GM12865 (cell line): ENCODE measurements at places on chromosomes 16 and 17.

- DNase-seq, result peak; percentile 68
Measured at GRCh38 chr16:11799509-11800381, 2.7 kb upstream of the ZC3H7A start.

DNA sequence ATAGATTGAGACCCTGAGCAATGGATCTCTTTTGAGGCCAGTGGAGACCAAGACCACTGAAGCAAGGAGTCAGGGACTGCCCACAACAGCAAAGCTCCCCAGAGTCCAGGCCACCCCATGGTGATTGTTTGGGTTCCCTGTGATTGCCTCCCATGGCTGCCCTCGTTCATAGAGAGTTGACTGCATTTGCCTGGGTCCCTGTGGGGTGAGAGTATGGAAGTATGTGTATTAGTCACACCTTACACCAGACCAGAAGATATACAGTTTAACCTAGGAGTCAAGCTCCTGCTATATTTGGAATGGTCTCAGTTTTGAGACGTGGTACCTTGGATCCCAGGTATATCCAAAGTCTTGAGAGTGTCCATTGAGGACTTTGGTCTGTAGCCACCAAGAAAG is 20.2 kb downstream of the HLF start:
- DNase-seq, result no peak

- no peak for DNase-seq
Measured at GRCh38 chr17:56489980-56490379, 103.5 kb upstream of the NOG start.

DNA sequence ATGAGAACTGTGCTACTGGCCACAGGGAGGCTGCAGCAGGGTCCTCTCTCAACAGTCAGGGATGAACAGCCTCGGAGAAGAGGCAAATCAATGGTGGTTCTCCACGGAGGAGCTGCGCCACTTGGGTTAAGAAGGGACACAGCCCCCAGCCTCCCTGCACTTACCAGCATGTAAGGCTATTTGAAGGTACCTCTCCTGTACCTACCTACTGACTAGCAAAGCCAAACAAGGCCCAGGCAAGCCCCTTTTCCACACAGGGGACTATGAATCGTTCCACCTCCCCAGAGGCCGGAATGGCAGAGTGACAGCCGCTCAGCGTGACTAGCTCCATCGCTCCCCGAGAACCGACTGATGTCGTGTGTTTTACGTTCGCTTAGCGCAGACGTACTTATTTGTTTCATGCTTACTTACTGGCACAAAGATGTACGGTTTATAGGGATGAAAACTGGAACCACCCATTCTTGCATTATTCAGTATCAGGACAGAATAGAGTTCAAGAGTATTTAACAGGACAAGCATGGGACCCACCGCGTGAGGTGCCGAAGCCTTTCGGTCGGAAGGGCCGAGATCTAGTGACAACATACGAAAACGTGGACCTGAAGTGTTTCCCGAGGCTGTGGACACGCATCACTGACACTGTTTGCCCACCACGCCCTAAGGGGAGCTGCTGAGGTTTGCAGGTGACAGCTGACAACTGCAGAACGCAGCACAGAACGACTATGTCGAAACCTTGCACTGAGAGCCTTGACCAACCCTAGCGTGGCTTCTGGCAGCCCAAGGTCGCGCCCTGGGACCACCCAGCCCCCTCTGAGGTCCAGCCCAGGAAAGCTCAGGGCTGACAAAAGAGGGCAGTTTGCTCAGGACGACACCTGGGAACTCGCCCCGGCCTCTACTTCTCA is 1.0 kb downstream of the TEPSIN start:
- no peak for DNase-seq

GRCh38 chr16:15523092-15523541 is 88.7 kb downstream of the BMERB1 start:
- DNase-seq, result peak; percentile 30

- no peak for DNase-seq
Measured at GRCh38 chr17:50841277-50841948, 6.0 kb downstream of the WFIKKN2 start.

DNA sequence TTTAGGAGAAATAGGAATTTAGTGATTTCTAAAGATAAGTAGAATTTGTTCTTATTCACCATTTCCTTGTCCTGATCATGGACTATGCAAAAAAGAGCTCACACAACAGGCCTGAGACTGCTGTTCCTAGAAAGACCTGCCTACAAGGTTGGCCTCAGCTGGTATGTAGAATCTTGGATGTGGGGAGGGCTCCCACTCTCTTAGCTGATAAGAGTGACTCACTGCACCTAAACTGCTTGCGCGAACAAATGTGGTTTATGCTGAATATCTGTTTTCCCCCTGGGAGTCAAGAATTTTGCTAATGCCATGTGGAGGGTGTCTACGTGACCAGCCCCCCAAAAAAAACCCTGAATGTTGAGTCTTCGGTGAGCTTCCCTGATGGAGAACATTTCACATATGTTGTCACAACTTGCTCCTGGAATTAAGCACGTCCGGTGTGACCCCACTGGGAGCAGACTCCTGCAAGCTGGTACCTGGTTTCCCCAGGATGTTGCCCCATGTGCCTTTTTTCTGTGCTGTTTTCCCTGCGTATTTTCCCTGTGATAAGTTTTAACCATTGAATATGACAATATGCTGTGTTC is 68.8 kb upstream of the HSBP1 start:
- no peak for DNase-seq

DNA sequence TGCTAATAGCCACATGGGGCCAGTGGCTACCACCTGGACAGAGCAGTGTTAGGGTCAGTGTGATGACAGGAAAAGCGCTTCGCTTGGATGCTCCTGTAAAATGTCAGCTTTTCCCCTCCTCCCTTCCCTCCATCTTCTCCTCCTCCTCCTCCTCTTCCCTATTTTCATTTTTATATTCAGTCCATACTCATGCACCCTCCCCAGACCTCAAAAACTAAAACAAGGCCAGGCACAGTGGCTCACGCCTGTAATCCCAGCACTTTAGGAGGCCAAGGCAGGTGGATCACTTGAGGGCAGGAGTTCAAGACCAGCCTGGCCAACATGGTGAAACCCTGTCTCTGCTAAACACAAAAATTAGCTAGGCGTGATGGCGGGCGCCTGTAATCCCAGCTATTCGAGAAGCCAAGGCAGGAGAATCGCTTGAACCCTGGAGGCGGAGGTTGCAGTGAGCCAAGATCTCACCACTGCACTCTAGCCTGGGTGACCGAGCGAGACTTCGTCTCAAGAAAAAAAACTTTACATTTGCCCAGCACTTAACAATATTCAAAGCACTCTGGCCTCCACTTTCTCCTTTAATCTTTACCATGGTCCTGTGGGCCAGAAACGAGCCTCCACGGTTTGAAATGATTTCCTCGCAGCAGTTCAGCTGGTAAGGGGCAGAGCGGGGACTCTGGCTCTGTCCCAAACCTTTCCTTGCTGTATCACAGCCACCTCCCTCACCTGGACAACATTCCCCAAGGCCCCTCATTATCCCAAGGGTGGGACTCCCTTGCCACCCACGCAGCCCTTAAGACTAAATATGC is 21.8 kb downstream of the ANKRD40 start:
- no peak for DNase-seq

DNA sequence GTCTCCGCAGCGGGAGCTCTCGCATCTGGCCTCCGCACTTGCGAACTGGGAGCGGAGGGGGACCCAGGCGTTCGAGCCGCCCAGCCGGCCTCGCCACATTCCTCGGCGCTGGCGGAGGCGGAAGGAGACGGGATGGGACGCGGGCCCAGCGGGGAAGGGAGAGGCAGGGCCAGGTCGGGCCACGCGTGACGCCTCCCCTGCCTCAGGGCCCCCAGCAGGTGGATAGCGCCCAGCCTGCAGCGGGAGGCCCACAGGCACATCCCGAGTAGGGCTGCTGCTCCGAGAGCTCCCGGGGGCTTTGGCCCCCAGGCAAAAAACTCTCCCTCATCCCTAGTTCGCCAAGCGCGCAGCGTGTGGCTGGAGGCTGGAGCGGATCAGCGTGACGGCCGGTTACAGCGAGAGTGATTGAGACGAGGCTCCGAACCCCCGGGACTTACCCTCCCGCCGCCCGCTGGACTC is 800 bp downstream of the PLEKHH3 start:
- peak; percentile 32 for DNase-seq

DNA sequence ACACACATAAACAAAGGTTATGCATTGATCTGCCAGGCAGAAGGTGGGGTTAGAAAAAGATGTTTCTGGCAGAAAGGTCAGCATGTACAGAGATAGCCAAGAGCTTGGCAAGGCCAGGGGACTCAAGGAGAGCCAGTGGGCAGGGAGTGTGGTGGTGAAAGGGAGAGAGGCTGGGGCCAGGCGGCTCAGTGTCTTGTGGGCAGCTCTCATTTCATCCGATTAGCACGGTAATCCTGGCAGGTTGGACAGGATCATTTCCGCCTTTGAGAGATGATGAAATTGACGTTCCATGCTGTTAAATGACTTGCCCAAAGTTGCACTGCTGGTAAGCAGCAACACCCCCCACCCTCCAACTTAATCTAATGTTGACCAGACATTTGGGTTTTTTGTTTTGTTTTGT is 3.6 kb downstream of the CHD9 start:
- DNase-seq, result no peak

- no peak for DNase-seq
Measured at GRCh38 chr17:27741361-27741861, 58.9 kb downstream of the NOS2 start.

- no peak for DNase-seq
Measured at GRCh38 chr16:25135254-25135878, 23.8 kb downstream of the LCMT1 start.

- peak; percentile 83 for DNase-seq
Measured at GRCh38 chr17:57999496-58000017, 7.5 kb downstream of the SRSF1 start.

DNA sequence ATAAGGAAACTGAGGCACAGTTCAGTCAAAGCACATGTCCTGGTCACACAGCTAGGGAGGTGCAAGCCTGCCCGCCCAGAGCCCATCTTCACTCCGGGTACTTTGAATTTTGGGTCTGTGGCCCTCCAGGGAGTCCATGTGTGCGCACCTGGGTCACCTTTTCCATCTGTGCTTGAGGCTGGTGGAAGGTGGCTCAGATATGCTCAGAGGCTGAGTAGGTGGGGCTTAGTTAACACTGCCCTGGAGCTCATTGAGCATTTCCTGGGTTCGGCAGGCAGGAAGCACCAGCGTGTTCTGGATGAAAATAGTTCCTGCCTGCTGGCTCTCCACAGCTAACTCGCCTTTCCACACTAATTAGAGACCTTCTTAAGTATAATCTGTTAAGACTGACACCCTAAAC is 19.2 kb downstream of the FAM234A start:
- DNase-seq, result no peak

GRCh38 chr16:12539185-12539929 is 264.3 kb downstream of the CPPED1 start:
- peak; percentile 93 for DNase-seq

GRCh38 chr16:22634954-22635353 is 124.3 kb downstream of the NPIPB5 start:
- no peak for DNase-seq

- no peak for DNase-seq
Measured at GRCh38 chr16:1561266-1561665, 27.8 kb downstream of the TMEM204 start.

GRCh38 chr16:85544668-85545067 is 68.5 kb upstream of the GSE1 start:
- no peak for DNase-seq

DNA sequence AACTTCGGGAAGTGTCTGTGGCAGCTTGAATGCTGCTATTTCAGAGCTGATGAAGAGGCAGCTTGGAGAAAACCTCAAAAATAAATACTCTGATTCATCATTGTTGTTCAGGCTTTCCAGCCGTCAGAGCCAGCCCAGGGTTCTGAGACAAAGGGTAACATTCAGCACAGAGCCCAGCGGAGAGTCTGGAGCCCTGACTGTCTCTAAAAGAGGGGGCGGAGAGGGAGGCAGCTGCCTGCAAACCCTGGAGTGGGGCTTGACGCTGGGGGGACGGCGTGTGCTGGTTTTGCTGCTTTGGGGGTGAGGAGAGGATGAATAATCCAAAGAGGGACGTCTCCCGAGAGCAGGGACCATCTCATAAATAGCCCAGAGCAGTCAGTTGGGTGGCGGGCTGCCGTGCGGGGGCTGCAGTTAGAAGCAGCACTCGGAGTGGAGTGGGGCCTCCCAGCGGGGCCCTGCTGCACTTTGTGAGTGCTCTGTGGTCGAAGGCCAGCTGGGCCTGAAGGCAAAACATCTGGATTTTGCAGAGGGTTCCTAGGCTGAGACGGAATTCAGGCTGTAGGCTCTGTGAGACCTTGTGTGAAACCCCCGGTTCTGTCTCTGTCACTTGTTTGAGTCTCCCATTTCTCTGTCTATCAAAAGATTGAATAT is 237.8 kb downstream of the PRKCA start:
- no peak for DNase-seq

- peak; percentile 50 for DNase-seq
Measured at GRCh38 chr16:70746708-70747424, 54.1 kb downstream of the VAC14 start.

GRCh38 chr16:67421030-67421429 is 4.8 kb upstream of the ZDHHC1 start:
- no peak for DNase-seq

DNA sequence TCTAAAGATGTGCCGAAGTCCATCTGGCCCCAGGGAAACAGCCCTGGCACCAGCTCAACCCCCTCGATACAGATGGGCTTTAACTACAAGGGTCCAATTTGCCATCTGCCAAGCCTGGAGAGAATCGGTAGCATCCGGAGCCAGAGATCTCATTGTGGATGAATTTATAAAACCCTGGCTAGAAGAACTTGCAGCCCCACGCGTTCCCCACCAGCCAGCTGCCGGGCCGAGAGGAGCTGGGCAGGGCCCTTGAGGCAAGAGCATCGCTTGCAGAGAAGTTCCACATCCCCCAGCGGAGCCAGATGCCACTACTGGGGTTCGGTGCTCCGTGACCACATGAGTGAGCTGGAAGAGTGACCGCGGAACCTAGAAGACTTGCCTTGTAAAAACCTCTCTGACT is 65.3 kb upstream of the NOL11 start:
- DNase-seq, result no peak

DNA sequence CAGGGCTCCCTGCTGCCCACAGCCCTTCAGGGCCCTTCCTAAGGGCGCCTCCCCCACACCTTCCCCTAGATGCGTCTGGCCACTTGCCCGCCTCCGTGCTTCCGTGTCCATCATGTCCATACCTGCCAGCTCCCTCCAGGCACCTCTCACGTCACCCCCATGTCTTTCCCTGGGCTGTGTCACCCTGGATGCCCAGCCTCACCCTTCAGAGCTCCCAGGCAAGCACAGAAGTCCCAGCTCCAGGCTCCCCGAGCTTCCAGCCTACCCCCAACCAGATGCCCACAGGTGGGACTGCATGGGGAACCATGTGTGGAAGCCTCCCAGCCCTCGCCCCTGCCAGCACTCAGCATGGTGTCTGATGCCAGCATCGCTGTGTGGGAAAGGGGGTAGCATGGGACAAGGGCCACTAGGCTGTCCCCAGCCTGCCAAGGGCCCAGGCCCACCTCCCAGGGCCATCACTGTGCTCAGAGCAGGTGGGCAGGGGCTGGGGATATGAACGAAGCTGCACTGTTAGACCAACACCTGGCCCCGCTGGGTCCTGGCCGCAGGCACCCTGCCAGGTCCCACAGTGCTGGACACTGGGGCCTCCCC is 1.9 kb upstream of the AXIN1 start:
- no peak for DNase-seq

GRCh38 chr16:23482778-23483177 is 27.5 kb downstream of the GGA2 start:
- no peak for DNase-seq

GRCh38 chr17:6254036-6254435 is 180.9 kb downstream of the AIPL1 start:
- no peak for DNase-seq
